ENCODE measurements at places on chromosomes 13 and 19. TPM values are rescaled to one million over a fixed set of nuclear protein-coding genes. Genes with fewer than 3 reads are reported as not detected.

DNA sequence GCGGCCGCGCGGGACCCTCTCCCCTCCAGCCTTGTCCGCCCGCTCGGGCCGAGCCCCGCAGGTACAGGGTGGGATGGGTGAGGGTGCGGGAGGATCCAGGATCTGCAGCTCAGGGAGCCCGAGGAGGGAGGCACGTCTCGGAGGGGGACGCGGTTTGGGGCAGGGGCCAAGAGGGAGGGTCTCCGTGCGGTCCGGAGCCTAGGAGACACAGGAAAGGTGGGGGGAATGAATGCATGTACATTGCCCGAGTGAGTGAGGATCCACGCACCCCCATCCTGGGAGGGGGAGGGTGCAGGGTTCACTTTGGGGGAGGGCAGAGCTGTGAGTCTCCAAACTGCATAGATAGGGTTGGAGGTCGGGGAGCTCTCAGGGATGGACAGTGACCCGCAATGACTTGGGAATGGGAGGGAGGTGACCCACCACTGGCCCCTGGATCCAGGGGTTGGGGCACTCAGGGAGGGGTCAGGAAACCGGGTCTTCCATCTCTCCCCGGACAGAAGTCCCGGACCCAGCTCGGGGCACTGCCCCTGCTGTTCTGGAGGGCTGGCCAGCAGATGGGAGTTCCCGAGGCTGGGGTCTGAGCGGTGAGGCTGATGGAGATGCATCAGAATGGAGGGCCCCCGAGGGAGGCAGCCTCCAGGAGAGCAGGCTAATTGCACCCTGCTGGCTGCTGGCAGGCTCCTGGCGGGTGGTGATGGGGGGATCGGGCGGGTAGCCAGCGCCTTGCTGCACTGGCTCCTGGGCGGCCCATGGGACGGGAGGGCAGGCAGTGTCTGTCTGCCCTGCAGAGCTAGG is 547 bp downstream of the KCNN1 start:
- no peak for DNase-seq

SLC1A6 gene
- polyA plus RNA-seq, result not detected

- DNase-seq, result no peak
Measured at GRCh38 chr19:8302734-8303133, 5.4 kb downstream of the CD320 start.

- no peak for DNase-seq
Measured at GRCh38 chr13:38429916-38430315, 80.3 kb downstream of the UFM1 start.

DNA sequence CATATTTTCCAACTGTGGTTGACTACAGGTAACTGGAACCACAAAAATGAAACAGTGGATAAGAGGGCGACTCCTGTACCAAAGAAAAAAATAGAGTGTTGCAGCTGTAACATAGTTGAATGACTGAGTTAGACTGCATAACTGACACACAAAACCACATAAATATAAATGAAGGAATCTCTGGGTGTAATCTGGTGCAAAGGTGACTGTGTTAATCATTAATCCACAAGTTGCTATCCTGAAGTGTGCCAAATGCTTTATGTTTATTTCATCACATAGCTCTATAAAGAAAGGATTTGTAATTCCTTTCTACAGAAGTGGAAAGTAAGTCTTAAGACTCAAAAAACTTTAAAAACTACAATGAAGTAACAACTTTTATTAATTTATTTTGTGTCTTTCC is 6.0 kb upstream of the GJB2 start:
- DNase-seq, result no peak

MRPL4 gene
- polyA plus RNA-seq, result 79.9 TPM

- no peak for DNase-seq
Measured at GRCh38 chr19:47637550-47637949, 28.6 kb downstream of the BICRA start.

DNA sequence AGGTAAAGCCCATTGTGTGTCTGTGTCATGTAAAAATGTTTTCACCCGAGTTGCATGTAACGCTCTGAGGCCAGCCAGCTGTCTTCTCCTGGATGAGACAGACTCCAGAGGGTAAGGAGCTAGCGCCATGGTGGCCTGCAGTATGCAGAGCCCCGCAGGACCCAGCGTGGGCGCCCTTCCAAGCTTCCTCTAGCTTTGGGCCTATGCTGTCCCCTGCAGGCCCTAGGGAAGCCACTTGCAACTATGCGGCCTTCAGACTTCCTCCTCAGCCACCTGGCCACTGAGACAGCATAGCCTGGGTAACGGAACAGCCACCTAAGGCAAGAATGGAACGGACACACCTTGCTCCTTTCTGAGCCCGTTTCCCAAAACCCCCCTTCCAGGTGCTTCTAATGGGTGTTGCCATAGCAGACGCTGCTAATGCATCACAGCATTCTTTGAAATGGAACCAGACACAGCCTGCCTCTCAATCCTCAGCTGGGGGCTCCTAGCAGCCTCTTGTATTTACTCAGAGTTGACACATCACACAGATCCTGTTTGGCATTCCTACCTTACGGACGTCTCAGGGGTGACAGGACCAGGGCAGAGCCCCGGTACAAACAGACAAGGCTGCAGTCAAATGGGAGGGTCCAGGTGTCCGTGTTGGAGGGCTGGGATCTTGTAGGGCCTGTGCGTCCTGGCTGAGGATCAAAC is 6.2 kb downstream of the FAM32A start:
- DNase-seq, result no peak

ZNF766 gene
- polyA plus RNA-seq, result 3.8 TPM

DNA sequence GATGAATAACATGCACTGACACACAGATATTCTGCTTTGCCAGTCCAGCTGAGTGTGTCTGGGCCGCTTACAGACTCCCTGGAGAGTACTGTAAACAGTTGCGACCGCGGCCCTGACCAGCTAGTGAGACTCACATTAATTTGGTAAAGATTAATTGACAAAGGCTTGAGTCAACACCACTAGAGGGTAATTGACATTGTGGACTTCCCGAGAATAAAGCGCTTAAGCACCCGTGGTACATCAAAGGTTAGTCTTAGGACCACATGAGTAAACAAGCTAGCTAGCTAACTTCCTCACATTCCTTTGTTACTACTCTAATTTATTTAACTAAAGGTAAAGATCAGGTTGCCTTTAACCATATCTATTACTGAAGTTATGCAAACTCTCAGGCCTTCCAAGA is 624.4 kb upstream of the ARGLU1 start:
- DNase-seq, result no peak

DNA sequence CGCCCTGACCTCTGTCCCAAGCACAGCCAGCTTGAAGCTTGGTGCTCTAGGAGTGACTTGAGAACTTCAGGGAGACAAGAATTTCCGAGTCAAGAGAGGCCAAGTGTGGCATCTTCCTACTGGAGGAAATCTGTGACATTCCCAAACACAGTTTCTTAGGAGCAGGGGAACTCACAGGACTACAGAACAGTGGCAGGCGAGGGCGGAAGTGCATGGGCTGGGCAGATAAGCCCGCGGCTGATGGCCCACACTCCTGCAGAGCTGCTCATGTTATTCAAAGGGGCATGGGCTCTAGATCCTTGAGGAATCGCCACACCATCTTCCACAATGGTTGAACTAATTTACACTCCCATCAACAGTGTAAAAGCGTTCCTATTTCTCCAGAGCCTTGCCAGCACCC is 168.8 kb downstream of the KATNAL1 start:
- no peak for DNase-seq

SPACA4 gene
- polyA plus RNA-seq, result not detected

GRCh38 chr19:38851622-38852230 is 1.9 kb upstream of the HNRNPL start:
- peak; percentile 97 for DNase-seq

GMIP gene
- 0.51 TPM for polyA plus RNA-seq

DNA sequence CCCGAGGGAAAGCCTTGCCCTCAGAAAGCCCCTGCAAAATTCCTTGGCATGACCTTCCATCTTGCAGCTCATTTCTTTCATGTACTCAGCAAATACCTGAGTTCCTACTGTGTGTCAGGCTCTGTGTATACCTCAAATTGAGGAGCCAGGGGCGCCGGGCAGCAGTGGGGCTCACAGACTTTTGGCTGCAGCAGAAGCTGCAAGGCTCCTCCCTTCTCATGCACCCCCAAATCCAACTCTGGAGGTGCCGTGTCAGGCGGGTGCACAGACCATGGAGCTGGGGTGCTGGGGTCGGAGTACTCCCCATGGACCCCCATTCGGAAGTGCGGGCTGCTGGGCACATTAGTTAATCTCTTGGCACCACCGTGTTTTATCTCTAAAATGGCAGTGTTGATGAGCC is 72.3 kb downstream of the COL4A2 start:
- DNase-seq, result no peak

ZNF98 gene
- polyA plus RNA-seq, result not detected

- DNase-seq, result no peak
Measured at GRCh38 chr13:34107806-34108205, 289.9 kb downstream of the RFC3 start.

DNA sequence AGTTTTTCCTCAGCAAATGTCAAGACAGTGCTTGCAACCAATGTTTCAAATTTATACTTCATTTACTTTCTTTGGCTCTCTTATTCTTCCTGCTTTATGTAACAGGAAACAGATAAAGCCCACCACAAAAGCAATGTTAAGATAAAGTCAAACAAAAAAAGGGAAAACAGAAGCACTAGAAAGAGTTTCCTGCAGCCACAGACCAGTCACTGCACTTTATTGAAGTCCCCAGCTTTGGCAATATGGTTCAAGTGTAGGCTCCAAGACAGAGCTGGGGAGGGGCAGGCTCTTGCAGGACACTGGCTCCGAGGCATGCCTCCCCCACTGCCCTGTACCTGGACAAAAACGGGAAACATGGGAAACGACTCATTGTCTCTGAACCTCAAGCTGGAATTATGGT is 15.3 kb upstream of the CDC16 start:
- no peak for DNase-seq

CEACAM7 gene
- not detected for polyA plus RNA-seq

GGN gene
- polyA plus RNA-seq, result 0.04 TPM
